NCI-H2081 (cell line): ENCODE measurements at places on chromosomes 12 and 14.

DNA sequence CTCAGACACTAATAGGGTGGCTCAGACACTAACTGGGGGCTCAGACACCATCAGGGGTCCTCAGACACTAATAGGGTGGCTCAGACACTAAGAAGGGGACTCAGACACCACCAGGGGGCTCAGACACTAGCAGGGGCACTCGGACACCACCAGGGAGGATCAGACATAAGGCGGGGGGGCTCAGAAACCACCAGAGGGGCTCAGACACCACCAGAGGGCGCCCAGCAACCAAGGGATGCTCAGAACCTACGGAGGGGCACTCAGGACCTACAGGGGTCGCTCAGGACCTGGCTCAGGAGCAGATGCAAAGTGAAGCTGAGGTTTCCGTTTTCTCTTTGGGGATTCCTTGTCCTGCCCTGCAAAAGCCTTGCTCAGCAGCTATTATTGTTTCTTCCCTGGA is 448.5 kb downstream of the TMEM121 start:
- DNase-seq, result no peak

- no peak for DNase-seq
Measured at GRCh38 chr14:65025818-65026217, 39.1 kb downstream of the FNTB start.

- no peak for DNase-seq
Measured at GRCh38 chr12:16155938-16156337, 121.5 kb downstream of the SLC15A5 start.

- DNase-seq, result peak; percentile 26
Measured at GRCh38 chr12:92506460-92506859, 196.3 kb upstream of the PLEKHG7 start.

- no peak for DNase-seq
Measured at GRCh38 chr12:30913323-30913722, 13.2 kb upstream of the TSPAN11 start.

- DNase-seq, result no peak
Measured at GRCh38 chr12:47557386-47557785, 148.4 kb downstream of the RPAP3 start.

- no peak for DNase-seq
Measured at GRCh38 chr12:91327131-91327530, 144.5 kb upstream of the DCN start.

DNA sequence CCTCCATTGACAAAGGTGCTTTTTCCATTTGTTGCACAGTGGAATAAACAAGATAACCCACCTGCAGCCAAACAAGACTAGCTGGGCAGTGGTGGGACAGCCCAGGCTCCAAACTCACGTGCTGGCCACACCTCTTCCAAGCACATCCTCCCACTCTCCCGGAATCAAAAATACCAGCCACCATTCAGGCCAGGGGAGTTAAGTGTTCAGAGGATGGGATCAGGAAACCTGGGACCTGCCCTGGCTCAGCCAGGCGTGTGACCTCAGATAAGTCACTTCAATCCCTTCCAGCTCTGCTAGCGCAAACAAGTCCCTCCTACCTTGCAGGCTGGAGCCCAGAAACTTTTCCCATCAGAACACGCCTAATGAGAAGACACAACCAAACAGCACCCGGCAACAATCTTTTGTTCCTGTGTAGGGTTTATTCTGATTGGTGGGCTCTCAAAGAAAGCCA is 43.3 kb downstream of the ACTN1 start:
- DNase-seq, result no peak

DNA sequence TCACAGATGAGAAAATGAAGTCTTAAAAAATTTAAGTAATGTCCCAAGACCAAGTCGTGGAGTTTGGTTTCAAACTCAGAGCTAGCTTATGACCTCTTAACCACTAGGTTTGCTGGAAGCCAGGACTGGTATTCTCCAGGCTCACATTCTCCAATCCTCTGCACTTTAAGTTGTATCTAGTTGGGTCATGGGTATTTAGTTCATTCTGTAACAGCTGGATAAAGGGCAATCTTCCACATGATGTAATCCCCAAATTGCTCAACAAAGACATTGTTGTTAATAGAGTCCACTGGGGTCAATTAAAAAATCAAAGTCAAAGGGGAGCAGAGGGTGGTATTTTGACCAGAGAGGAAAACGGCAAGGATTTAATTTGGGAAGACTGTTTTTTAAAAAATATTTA is 17.8 kb upstream of the GAS2L3 start:
- no peak for DNase-seq

GRCh38 chr14:76261371-76261811 is 109.7 kb downstream of the GPATCH2L start:
- no peak for DNase-seq
